Inflammatory macrophage treated with lipopolysaccharide for 4 hours (primary cell): ENCODE measurements at places on chromosomes 2 and 18.

GRCh38 chr2:27123302-27124150, at the start of gene ABHD1:
ABHD1 (plus strand) TSS chr2:27123815; CDS start chr2:27123949, 134 bp downstream.
- DNase-seq: peak; percentile 63

GRCh38 chr2:31523871-31524492, 56.8 kb downstream of the SRD5A2 start:
- DNase-seq: peak; percentile 55

DNA sequence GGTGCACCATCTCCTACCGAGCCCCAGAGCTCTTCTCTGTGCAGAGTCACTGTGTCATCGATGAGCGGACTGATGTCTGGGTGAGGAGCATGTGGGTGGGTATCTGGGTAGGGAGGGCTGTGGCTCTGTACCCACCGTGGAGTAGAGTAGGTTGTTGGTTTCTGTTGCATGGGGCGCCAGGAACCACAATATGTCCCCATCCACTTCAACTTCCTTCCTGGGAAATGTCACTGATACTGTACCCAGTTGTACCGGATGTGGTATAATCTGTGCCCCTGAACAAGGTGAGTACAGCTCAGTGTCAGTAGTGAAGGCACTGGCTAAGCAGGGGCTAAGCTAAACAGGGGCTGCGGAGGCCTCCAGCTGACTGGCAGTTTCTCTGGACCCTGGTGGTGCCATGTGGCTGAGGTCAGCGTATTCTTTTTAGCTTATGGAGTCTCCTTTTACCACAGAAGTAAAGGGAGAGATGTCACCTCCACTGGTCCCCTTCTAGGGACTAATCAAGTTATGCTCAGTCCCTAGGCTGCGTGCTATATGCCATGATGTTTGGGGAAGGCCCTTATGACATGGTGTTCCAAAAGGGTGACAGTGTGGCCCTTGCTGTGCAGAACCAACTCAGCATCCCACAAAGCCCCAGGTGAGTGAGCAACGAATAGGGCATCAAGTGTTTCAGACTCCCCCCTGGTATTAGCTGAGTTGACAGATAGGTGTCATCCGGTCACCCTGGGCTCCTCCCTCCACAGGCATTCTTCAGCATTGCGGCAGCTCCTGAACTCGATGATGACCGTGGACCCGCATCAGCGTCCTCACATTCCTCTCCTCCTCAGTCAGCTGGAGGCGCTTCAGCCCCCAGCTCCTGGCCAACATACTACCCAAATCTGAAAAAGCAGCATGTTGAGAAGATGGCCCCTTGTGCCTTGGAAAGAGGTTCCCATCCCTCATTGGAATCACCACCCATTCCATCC, 2.7 kb downstream of the STK16 start:
- no peak for DNase-seq

GRCh38 chr2:127453392-127454171, 35.4 kb downstream of the PROC start:
- peak; percentile 14 for DNase-seq

GRCh38 chr18:67589325-67589724, 72.8 kb upstream of the DSEL start:
- DNase-seq: no peak

GRCh38 chr2:200125444-200126284, 170.3 kb downstream of the MAIP1 start:
- DNase-seq: no peak

DNA sequence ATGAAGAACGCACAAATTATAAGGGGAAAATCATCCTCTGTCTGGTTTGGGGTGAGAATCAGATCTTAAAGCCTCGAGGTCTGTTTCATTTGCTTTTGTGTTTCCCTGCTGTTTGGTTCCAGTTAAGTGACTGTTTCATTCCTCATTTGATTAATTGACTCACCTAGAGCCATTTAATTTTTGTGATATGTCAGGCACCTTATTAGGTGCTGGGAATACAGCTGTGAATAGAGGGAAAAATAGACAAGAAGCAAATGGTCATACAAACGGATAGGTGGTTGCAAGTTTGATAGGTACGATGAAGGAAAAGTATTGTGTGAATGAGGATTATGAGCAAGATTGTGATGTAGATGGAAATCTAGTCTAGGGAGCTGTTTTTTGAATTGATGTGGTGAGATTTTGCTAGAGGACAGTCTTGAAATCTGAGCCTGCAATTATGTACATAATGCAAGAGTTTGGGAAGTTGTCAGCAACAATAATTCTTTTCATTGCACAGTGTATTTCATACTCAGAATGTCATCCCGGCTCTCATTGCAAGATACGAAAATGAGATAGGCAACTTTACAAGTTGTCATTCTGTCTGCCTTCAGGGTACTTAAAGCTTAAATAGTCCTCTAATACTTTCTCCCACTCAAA, 2.2 kb downstream of the ACSL3 start:
- DNase-seq: no peak

- no peak for DNase-seq
Observed at GRCh38 chr2:120989512-120990441, 254.1 kb downstream of the GLI2 start.

- no peak for DNase-seq
Observed at GRCh38 chr2:159720676-159721075, 8.4 kb downstream of the MARCHF7 start.

DNA sequence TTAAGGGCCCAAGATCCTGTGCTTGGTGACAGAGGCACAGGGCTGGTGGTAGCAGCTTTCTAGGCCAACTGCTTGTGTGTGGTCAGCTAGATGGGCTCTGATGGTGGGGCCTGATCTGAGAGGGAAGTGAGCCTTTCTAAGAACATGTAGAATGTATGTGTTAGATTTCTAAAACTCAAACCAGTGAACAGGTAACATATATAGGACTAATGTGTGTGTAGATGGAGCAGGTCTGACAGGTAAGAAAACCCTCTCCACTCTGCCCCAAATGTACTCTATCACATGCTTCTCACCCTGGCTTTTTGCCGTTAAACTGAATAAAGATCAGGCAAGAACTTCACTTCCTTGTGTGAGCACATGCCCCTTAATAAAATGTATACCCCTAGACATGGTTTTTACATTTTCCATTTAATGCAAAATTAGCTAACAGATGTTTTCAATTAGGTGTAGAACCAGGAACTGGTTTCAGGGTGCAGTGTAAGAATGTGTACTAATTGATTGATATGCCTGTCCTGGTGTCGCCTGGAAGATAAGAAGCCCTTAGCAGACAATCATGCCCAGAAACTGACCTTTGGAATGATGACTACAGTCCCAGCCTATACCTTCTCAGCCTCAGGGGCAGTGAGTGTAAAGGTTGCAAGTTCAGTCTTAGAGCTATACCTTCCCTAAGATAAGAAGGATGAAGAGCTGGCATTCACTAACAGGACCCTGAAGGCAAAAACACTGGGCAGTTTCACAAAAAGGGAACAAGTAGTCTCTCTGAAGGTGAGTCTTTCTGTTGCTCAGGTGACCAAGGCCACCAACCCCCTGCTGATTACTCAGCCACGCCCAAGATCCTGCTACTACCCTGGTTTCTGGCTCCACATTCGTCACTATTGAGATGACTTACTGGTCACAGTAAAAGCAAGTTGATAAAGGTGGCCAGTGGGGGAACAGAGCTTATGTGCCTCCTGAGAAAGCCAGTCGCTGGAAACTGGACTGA, 71.2 kb downstream of the SPATS2L start:
- DNase-seq: no peak

DNA sequence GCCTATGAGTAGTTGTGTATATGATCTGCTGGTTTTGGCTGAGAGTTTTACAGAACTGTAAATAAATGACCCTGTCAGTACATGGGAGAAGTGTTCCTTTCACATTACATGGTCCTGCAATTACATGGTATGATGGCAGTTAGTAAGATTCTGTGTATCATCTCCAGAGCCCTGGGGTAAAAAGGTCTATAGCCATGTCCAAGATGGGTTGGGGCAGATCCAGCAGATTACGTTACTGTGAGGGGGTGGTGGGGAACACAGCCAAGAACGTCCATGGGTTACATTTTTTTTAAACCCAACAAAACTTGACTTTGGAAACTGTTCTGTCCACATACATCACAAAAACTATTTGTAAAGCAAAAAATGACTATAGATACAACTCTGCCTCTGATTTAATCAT, 64.2 kb upstream of the LMAN1 start:
- DNase-seq: no peak

- DNase-seq: no peak
Observed at GRCh38 chr2:61633250-61633649, 95.1 kb upstream of the XPO1 start.

GRCh38 chr2:233210843-233211547, 40.5 kb upstream of the ATG16L1 start:
- DNase-seq: no peak

DNA sequence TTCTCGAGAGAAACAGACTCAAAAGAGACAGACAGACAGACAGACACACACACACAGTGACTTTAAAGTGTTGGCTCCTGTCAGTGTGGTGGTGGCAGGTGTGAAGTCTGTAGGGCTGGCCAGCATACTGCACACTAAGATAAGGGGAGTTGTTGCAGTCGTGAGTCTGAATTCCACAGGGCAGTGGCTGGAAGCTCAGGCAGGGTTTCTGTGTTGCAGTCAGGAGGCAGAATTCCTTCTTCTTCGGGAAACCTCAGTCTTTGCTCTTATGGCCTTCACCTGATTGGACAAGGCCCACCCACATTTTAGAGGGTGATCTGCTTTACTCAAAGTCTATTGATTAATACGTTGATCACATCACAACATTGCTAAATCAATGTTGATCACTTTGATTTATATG, 478.4 kb upstream of the HS6ST1 start:
- DNase-seq: no peak
